Activated CD4-positive, alpha-beta T cell treated with anti-CD3 and anti-CD28 coated beads, Interleukin-2, amount 50 U/mL, for 48 hours (primary cell): ENCODE measurements at places on chromosomes 6 and 20.

DNA sequence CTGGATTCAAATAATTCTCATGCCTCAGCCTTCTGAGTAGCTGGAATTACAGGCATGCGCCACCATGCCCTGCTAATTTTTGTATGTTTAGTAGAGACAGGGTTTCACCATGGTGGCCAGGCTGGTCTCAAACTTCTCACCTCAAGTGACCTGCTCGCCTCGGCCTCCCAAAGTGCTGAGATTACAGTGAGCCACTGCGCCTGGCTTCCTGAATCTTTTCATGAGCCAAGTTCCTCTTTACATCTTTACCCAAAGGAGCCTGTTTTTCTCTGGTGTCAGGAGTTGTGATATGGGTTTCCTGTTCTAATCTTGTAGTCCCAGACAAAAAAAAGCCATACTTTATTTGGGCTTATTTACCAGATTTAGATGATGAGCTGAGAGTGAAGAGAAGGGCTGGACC, 34.4 kb downstream of the PCNA start:
- no peak for DNase-seq

DNA sequence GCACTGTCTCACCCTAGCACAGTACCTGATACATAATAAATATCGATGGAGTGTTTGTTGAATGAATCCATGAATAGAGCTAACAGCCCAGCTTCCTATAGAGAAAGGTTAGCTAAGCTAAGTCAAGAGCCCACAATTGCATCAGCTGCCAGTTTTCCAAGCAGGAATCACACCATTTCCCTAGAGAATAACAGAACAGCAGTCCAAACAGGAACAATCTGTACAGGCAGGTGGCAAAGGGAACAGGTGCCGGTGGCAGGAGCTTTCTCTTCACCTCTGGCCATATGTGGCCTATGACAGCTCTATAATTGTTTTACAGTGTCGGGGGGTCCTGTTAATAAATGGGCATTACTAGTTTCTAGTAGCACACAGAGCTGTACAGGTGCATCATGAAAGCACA, 38.8 kb downstream of the ISM1 start:
- no peak for DNase-seq

DNA sequence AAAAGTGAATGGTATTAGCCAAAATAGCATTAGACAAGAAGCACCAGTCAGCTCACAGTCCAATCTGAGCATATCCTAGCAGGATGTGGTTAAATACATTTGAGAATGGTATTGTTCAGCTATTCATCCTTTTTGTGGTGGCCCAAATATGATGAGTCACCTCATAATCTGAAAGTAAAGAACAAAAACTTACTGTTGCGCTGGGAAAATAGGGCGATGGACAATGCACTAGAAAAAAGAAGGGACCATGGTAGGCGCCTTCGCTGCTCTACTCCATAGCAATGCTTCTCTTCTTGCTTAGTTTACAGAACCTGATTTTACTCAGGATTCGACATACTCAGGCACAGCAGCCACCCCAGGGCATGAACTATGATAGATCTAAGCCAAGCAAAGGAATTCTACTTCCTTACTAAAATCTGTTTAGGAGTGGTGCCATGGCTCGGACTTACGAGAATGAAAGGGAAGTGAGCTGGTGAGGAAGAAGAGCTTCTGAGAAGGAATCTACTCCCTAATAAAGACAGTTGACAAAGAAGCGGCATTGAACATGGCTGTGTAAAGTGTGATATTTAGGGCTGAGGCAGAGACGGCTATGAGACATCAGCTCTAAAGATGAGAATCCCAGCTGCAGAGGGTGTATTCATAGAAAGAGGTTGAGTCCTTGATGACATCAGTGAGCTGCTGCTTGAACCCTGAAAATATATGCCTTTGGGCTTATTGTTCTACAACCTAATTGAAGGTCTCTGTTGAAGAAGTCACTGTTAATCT, 16.6 kb upstream of the FBXO9 start:
- no peak for DNase-seq

- no peak for DNase-seq
Measured at GRCh38 chr6:50093938-50094272, 44.2 kb upstream of the DEFB112 start.

GRCh38 chr6:28789553-28790083, 134.2 kb downstream of the TRIM27 start:
- DNase-seq: peak; percentile 50

- no peak for DNase-seq
Measured at GRCh38 chr6:117602899-117603588, 733 bp upstream of the GOPC start.

DNA sequence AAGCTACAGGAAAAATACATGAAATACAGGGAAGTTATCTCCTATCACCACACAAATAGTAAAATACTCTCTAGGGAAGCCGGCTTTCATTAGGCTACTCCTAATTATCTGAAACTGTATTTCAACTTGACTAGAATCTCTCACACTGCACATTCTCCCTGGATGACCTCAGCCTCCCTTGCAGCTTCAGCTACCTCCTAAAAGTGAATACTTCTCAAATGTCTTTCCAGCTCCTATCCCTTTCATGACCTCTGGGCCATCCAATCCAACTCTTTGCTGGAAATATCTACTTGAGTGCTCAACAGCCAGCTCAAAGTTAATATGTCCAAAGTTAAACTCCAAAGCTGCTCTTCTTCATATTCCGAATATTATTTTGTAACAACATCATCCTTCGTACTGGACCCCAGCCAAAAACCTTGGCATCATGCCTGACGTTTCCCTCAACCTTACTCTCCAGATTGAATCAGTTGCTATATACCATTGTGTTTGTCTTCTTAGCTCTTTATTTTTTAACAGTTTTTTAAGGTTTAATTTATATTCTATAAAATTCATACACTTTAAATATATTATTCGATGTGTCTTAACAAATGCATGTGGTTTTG, 29.4 kb upstream of the KIF6 start:
- no peak for DNase-seq

GRCh38 chr6:4884646-4885340, 108.6 kb downstream of the CDYL start:
- DNase-seq: no peak
